ENCODE measurements at places on chromosomes 2 and 18.

DNA sequence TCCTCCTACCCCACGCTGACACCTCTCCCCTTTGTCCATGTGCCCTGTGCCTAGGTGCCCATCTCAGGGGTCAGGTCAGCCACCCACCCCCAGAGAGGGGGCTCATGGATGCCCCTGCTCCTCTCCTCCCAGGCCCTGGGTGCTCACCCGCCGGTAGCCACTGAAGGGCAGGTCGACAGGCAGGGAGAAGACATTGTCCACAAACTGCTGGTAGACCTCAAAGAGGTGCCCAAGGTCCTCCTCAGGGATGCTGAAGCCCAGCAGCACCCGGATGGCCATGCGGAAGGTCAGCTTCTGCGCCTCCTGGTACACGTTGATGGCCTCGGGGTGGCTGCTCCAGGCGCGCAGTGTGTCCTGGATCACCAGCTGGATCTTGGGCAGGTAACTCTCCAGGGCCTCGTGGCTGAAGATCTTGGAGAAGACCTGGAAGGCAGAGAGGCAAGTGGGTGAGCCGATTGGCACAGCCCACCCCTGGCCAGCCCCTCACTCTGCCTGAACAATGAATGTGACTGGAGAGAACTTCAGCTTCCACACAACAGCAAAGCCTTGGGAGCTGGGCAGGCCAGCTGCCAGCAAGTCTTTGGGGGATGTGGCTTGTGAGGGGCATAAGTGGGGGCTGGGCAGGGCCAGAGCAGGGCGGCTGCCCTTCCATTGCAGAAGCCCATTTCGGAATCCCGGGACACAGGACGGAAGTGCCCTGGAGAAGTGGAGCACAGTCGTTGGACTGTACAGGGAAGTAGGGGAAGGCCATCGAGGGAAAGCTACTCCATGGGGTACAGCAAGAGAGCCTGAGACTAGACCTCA lies 12.5 kb downstream of the CYP26B1 start:
- no peak for DNase-seq

DNA sequence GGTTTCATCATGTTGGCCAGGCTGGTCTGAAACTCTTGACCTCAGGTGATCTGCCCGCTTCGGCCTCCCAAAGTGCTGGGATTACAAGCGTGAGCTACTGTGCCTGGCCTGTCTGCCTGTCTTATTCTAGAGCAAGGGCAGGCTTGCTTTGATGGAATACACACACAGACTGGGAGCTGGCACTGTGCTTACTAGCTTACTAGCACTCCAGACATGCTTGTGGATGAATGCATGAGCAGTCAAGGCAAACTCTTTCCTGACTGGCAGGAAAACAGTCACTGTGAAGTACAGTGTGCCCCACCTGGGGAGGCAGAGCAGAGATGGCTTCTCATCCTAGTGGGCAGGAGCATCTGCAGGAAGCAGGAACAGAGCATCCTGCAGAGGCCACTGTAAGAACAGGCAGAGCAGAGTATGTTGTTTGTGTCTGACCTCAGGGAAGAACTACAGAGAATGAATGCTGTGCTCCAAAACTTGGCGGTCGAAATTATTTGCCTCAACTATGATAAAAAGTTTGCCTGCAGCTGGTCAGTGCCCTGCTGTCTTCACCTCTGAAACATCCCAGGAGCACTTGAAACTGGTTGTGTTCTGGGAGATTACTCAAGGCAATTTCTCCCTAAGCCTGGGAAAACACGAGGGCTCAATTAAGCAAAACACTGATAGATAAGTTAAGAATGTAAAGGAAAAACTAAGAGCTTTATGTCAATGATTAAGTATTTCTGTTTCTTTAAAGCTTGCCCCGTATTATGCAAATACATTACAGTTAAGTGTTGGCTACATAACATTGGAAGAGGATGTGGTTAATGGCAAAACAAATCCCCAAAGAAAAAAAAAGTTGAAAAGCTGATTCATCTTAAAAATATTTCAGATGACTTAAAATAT lies 102.4 kb downstream of the VAPA start:
- no peak for DNase-seq

DNA sequence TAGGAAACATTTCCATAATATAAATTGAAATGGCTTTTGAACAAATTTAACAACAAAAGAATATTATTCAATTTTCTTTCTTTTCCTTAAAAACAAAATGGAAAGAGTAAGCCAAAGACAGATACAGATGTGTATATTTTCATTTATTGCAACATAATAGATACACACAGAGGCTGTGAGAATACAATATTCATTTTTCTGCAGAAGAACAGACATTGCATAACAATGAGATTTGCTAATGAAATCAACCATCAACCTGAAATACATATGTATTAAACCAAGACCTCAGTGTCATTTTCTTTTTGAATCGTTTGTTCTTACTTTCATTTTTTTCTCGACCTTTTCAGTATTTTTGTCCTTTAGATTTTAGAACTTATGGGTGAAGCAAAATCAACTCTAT lies 95.1 kb downstream of the BAZ2B start:
- DNase-seq = no peak

DNA sequence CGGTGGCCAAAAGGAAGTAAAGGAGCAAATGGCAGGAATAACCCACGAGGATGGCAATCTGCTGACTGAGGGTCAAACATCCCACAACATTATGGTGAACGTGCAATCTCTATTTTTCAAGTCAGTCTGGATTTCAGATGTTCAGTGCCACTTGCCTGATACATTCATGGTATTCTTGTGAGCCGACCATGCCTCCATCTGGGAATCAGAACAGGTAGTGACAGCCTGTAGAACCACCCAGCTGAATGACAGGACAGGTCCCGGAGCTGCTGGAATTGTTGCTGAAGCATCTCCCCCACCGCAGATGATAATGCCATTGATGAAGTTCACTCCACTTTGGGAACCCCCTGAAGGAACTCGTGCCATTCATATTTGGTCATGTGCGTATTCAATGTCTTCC lies 123.2 kb downstream of the CAPN13 start:
- peak; percentile 8 for DNase-seq

- DNase-seq = no peak
Measured at GRCh38 chr18:11857177-11857887, 6.1 kb downstream of the CHMP1B start.

- no peak for DNase-seq
Measured at GRCh38 chr18:49768051-49768391, 45.3 kb downstream of the ACAA2 start.

DNA sequence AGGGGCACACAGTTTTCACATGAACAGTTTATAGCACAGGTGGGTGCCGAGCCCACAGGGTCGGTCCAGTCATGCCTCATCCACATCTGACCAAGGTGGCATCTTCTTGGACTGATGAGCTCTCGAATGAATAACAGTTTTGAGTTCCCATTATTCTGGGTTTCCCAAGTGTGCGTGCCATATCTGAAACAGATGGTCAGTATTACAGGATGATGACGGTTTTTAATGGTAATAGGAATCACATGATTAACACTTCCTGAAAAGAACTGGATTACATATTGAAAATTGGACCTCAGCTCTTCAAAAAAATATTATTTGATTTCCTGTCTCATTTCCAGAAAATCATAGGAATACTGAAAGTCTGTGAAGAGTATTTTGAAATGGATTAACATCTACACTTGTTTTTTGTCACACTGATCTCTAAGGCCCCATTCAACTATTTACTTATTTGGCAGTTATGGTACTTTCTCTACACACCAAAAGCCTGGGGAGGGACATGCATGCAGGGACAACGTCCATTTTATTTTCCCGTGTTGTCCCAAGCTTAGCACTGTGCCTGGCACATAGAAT lies 22.2 kb upstream of the NAB1 start:
- no peak for DNase-seq

- no peak for DNase-seq
Measured at GRCh38 chr18:13423352-13423751, 204.8 kb downstream of the LDLRAD4 start.

GRCh38 chr18:79397247-79397829 lies 1.6 kb downstream of the NFATC1 start:
- no peak for DNase-seq

DNA sequence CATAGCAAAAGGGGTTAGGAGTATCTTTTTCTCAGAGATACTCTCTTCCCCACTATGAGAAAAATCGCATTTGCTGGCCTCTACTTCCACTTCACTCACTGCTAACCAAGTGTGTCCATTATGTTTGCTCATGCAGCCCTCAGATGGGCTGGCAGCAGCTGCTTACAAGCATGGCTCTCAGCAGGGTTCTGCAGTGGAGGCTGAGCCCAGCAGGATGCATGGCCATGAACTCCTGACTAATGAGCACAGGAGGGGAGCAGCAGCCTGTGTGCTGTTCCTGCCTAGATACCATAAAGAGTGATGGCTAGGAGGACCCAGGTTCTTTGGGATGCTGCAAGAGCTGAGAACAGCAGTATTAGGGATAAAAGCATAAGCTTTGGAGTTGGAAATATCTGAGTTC lies 316.9 kb upstream of the THSD7B start:
- DNase-seq = no peak

GRCh38 chr2:132721938-132722337 lies 51.9 kb upstream of the LYPD1 start:
- no peak for DNase-seq

DNA sequence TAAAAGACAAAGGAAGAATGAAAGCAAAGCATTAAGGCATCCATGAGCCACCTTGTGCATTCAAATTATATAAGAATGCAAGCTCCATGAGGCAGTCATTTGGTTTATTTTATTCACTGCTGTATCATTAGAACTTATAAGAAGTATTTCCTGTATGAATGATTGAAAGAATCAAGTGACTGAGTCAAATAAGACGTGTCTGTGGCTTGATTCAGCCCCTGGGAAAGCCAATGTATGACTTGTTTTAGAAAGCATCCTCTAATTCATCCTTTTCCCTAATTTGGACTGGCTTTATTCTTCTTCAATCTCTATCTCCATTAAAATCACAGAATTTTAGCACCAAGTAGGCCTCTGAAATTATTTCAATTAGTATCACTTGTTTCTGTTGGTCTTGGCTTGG lies 461.1 kb downstream of the LPIN1 start:
- no peak for DNase-seq

DNA sequence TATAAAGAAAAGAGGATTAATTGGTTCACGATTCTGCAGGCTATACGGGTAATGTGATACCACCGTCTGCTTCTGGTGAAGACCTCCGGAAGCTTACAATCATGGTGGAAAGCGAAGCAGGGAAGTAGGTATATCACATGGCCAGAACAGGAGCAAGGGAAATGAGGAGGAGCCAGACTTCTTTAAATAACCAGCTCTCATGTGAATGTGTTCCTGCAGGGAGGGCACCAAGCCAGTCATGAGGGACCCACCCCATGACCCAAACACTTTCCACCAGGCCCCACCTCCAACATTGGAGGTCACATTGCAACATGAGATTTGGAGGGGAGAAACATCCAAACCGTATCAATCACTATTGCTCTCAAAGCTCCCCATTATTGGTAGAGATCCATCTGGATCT lies 61.8 kb downstream of the EFEMP1 start:
- DNase-seq = no peak

GRCh38 chr2:128868686-128869551 lies 550.3 kb upstream of the HS6ST1 start:
- DNase-seq = no peak

DNA sequence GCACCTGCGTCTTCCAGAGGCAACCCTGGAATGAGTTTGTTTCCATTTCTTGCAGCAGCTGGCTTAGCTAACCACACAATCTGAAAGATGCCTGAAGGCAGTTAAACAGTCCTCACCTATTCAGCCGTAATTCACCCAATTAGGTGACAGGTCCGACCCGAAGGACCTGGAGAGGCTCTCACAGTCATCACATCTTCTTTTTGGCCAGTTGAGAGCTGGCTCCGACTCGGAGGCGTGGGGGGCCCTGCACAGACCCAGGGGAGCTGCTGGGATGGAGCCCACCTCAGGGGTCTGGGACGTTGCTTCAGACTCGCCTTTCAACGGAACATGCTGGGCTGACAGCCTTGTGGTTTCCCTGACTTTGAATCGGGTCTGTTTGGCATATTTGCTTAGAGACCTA lies 187.3 kb downstream of the RTP5 start:
- DNase-seq = no peak
